ENCODE measurements at places on chromosomes 12 and 14.

DNA sequence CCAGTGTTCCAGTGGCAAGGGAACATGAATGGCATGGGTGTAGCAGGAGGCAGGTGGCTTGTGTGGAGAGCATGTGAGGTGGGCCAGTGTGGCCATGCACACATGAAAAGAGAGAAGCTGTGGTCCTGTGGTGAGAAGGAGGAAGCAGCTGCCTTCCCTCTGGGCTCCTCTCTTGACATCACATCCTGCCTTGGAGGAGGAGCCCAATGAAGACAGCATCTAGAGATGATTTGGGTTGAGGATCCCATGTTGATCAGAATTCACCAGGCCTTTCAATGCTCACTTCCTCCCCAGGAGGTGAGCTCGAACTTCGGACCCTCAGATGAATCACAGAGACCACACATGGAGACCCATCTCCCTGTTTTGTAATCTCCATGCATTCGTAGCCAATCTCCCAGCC is 82.6 kb downstream of the LRRC74A start:
- DNase-seq, result peak; percentile 18

DNA sequence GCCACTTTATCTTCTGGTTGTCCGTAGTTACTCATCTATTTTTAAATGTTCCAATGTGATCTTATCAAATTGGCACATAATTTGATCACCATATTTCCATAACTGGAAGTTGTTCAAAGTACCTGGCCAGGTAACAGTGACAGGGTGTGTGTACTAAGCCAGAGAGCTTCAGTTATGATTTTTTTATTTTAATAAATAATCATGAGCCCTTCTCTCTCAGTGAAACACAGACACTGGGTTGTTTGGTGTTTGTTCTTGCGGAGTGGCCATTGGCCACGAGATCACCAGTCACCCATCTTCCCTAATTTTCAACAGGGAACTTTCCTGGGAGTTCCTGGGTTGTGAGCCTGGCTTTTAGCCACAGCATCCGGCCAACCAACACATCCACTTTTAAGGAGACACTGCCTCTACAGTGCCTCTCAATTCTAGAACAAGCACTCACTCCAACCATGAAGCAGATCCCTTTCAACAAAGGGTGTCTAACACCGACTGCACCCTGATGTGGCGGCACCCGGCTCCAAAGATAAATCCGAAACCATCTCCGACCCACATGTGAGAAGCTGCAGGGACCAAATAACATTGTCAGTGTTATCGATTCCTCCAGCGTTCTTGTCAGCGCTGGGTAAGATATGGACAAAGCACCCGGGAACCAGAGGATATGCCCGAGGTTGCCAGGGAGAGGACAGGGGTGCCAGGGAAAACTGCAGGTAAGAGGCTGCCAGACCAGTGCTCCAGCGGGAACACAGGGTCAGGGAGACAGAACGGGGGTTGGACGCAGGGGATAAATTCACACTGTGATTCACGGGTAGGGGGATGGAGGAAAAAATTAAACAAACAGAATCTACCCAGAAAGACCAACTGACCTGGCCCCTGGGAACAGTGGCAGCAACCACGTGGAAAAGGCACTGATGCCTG is 49.9 kb downstream of the FOXN3 start:
- no peak for DNase-seq

DNA sequence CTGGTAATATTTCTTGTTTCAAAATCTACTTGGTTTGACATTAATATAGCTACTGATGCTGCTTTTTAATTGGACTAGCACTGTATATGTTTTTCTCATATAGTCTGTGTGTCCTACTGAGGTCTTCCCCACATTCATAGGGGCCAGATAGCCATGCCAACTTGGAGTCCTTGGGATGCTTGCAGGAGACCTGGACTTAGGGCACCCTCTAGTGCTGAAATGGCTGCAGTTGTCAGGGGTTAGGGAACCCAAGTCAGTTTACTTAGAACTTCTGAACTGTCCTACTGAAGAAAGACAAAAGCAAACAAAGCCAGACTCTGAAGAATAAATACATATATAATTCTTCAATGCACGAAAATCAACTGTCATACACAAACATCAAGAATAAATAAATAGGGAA is 279.9 kb upstream of the SYT1 start:
- no peak for DNase-seq

GRCh38 chr14:63460680-63461369 is 82.4 kb downstream of the PPP2R5E start:
- DNase-seq, result no peak

GRCh38 chr12:91326058-91327027 is 143.7 kb upstream of the DCN start:
- peak; percentile 16 for DNase-seq

- no peak for DNase-seq
Observed at GRCh38 chr14:89936654-89937185, 17.8 kb downstream of the EFCAB11 start.

GRCh38 chr12:59431266-59431665 is 164.6 kb upstream of the SLC16A7 start:
- no peak for DNase-seq

- peak; percentile 71 for DNase-seq
Observed at GRCh38 chr14:75578102-75578785, at the start of gene FLVCR2. Gene FLVCR2 (plus strand): TSS chr14:75578620. CDS start chr14:75578973, 353 bp downstream.

DNA sequence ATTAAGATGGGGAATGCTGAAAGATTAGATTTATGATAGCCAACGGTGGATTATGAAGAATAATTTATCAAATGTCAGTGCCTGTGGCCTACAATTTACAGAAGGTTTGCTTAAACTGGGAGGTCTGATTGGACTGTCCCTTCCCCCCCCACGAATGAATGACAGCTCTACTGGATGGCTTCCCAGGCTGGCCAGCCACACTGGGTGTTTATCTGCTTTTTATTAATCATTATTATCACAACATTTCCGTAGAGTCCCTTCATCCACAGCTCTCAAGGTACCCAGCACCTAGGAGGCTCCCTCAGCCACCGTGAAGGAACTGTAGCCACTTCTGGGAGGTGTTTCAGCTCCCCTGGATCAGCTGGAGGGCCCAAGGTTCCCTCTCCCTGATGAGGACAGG is 78.9 kb downstream of the ADCK1 start:
- DNase-seq, result no peak

- DNase-seq, result no peak
Observed at GRCh38 chr12:948238-948637, 1.3 kb downstream of the RAD52 start.

DNA sequence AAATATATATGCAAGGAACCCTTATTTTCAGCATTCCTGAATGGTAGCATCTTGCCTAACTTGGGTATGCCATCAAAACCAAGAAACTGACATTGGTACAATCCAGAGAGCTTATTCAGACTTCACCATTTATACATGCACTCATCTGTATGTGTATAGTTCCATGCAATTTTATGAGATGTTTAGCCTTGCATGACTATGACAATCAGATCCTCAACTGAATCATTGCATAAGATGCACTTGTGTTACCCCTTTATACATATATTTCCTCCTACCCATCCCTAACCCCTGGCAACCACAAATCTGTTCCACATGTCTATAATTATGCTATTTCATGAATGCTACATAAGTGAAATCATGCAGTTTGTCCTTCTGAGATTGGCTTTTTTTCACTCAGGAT is 37.0 kb upstream of the PPFIBP1 start:
- no peak for DNase-seq

DNA sequence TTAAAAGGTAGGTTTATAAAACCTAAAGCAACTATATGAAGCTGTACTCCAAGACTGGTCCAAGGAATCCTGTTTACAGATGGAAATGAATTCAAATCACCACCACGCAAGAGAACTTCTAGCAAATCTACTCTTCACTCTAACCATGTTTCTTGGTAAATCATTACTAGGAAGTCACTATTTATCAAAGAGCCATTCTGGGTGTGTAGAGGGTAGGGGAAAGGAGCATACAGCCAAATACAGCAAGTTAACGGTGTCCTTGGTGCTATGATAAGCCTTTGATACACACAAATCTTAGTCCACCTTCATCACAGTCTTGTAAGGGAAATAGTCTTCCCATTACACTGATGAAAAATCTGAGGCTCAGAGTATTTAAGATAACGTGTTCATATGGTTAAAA is 16.8 kb downstream of the NIN start:
- DNase-seq, result no peak

- no peak for DNase-seq
Observed at GRCh38 chr12:92848740-92849139, 80.4 kb downstream of the EEA1 start.

GRCh38 chr14:57057803-57058202 is 210.9 kb downstream of the EXOC5 start:
- DNase-seq, result no peak

DNA sequence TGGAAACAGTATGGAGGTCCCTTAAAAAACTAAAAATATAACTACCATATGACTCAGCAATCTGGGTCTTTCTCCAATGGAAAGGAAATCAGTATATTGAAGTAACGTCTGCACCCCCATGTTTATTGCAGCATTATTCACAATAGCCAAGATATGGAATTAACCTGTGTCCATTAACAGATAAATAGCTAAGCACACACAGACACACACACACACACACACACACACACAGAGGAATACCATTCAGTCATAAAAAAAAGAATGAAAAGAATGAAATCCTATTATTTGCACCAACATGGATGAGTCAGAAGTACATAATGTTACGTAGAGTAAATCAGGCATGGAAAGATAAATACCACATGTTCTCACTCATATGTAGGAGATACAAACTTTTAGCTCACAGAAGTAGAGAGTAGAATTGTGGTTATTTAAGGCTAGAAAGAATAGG is 4.7 kb downstream of the KLRK1 start:
- DNase-seq, result no peak

DNA sequence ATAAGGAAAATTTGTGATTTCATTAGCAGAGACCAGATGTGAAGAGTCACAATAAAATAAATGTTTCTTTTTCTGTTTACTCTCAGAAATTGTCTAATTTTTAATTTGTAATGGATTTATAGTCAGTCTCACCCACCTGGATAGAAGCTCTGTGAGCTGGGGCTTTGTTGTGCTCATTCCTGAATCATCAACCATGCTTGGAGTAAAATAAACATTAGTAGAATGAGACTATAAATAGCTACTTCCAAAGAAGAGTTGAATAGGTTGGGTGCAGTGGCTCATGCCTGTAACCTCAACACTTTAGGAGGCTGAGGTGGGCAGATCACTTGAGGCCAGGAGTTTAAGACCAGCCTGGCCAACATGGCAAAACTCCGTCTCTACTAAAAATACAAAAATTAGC is 185.3 kb upstream of the FBXO33 start:
- DNase-seq, result no peak

DNA sequence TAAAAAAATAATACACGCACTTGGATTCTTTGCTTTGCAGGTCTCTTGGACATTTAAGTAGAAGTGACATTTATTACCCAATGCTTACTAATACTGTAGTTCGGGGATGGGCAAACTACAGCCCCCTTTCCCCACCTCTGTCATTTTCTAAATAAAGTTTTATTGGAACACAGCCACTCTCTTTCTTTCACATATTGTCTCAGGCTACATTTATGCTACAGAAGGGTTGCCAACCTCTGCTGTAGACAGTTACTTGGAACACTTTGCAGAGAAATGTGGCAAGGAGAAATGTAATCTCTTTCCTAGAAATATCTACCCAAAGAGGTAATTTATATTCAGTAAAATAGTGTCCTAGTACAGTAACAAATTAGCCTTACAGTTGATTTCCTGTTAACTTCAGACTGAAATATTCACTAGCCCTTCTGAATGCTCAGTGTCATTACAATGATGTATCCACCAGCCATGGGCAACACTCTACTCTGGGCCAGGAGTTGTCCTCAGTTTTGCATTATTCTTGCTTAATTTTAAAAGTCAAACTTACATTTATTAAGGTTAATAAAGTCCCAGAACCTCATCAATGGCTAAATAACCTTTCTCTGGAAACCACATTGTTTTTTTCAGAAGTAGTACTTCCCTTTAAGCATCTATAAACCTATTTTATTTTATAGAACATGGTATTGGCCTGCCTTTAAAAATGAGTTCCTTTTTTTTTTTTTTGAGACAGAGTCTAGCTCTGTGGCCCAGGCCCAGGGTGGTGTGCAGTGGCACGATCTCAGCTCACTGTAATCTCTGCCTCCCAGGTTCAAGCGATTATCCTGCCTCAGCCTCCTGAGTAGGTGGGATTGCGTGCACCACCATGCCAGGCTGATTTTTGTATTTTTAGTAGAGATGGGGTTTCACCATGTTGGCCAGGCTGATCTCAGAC is 269.6 kb upstream of the AMIGO2 start:
- peak; percentile 42 for DNase-seq

DNA sequence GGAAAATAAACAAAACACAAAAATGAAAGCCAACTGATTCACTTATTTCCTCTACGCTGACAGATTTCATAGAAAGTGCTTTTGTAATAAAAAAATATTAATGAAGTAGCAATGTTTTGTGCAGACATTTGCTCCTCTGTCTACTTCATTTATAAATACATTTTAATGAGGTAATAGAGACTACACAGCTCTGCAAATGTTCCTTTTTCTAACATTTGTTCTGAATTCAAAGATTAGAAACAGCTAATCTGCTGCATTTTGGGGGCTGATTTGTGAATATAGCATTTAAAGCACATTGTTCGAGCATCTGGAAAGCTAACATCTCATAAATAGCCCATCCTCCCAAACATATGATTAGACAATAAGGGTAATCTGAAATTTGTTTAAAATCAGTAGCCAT is 97.8 kb downstream of the PRKD1 start:
- DNase-seq, result no peak

DNA sequence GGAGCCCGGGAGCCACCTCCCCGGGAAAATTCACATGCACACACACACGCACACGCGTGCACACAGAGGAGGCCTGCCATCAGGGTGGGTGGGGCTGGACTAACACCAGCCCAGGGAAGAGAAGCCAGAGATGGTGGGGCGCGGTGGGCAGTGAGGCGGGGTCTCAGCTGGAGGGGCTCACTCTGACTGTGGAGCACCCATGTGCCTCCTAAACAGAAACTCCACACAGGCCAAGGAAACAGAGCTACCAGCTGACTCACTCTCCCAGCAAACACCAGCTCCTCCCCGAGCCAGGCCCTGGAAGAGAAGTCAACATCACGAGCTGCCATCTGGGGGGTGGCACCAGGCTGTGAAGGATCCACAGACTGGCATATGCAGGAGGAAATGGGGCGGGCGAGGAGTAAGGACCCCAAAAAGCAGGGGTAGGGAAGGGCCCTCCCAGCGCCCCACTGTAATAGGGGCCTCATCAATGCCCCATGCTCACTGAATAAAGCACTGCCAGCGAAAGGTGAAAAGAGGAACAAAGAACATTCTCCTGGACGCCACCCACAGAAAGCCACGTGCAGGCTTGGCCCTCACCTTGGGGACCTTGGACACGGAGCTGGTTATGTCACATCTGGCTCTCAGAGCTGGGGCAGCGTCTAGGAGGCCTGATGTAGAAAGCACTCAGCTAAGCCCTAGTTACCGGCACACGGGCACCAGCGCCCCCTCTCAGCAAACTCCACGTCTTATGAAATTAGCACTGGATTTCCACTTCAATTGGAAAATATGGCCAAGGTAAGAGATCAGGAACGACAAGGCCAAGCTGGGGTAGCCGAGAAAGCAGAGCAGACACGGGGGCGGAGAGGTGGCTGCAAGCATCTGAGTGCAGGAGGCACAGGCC is 8.4 kb upstream of the INF2 start:
- DNase-seq, result no peak

GRCh38 chr14:55747186-55747585 is 167.2 kb downstream of the KTN1 start:
- DNase-seq, result no peak
